ENCODE measurements at places on chromosomes 12 and 14.

DNA sequence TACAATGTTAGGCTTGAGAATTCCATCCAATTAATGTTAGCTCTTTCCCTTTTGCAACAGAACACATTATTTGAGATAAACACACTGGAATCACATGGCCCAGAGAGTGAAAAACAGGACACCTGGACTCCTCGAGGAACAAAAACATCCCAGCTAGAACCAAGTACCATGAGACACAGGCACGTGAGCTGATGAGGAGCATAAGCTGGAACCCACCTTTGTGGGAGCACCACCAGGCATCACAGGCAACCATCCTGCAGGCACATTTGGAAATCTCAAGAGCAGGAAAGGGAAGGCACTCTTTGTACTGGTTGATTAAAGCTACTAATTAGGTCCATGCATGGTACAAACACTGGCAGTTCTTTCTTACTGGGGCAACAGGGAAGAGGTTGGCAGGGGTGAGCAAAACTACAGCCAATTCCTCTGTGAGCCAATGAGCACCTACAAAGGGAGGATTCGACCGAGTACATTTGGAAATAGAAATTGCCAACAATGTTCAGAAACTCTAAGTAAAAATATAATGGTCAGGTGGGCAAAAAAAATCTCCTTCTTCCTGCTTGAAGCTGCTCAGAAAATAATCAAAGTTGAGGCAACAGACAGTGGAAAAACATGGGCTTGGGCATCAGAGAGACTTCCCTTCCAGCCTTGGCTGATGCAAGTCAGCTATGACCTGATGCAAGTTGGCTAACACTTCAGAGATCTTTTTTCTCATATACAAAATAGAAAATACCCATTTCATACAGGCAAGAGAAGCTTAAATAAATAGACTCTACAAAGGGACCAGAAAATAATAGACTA is 216.7 kb downstream of the NUAK1 start:
- no peak for DNase-seq

DNA sequence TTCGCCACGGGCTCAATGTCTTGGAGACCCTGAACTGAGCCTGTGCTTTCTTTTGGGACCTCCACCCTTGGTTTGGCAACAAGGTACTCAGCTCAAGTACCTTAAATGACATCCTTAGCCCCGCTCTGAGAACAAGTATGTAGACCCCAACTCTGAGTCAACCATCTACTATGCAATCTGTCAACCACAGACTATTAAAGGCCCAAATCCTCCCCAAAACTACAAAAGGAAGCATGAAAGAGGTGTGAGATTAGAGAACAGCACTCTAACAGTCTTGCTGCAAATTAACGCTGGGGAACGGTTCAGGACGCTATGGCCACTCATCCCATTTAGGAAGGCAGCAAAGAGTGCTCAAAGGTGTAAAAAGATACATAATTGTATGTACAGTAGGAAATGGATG is 52.1 kb downstream of the CCDC88C start:
- DNase-seq = no peak

- DNase-seq = no peak
These were observed 63.4 kb downstream of the GALNT4 start for GRCh38 chr12:89461190-89461589.

DNA sequence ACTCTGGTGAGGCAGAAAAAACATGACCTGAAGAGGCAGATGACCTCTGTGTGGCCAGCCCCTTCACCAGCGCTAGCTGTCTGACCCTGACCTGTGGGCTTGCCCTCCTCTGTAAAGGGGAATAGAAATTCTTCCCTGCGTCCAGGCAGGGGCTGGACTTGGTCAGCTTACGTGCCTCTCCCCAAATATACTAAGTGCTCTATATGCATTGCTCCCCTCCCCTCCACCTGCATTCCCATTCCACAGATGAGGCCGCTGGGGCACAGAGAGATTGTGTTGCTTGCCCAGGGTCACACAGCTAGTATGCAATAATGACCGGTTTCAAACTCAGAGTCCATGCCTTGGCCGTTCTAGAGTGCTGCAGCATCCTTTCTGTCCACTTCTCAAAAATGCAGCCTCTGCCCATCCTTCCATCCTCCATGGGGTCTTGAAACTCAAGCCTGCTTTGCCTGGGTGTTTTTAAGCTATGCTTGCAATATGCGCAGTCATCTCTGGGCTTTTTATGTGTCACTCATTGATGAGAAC is 303.9 kb downstream of the CACNA1C start:
- no peak for DNase-seq

DNA sequence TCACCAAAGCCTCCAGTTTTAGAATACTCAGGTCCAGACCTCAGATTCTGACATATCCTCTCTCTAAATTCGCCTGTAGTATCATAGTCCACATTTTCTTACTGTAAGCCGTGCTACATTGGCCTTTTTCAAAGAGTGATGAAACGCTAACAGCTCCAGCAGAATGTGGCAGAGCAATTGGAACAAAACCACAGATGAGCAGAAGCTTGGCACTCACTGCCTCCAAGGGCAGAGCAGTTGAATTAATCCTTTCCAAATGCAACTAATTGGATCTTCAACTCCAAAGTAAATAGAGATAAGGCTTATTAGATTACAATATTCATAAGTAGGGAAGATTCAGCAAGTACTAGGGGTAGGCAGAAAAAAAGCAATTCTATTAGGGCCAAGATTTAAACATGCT is 128.3 kb downstream of the SLC35F4 start:
- no peak for DNase-seq

DNA sequence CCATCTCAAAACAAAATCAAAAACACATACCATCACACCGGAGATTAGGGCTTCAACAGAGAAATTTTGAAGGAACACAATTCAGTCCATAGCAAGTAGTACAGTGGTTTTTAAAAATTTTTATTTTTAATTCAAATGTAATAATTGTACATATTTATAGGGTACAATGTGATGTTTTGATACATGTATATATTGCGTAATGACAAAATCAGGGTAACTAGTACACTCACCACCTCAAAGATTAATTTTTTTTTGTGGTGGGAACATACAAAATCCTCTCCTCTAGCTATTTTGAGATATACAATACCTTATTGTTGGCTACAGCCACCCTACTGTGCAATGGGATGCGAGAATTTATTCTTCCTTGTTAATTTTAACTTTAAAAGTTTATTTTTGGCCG is 26.0 kb upstream of the ETFBKMT start:
- DNase-seq = no peak

DNA sequence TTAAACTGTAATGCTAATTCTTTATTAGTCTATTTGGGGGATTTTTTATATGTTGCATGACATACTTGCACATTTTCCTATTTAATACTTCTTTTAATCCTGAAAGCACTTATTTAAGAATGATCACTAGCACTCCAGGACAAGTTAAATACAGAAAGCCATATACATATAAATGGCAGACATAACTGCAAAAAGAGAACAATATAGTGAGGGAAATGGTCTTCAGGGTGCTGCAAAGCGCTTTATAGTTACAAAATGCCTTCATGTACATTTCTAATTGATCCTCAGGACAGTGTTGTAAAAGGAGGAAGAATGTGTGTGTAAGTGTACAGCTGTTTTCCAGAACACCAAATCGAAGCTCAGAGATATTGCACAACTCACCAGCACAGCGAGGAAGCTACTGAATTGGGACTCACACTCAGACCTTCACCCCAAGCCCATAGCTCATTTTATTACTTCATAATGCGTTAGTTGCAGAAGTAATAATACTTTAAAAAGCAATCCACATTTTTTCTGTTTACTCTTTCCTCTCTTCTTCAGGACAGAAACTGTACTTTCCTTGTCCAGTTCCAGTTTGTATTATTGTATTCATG is 428.2 kb downstream of the RAD51B start:
- DNase-seq = no peak

Data from skeletal muscle cell (primary cell).